ENCODE measurements at places on chromosomes 6 and 20. TPM values are rescaled to one million over a fixed set of nuclear protein-coding genes. Genes with fewer than 3 reads are reported as not detected.
A peak's percentile ranks its signal among the peaks of the same experiment; 100 is the strongest.

The FAM83C gene
- total RNA-seq: 0.25 TPM

The FAM210B gene
- total RNA-seq: 23.5 TPM

The ADAM33 gene
- 7.1 TPM for total RNA-seq

The CRYBG1 gene
- total RNA-seq: 0.74 TPM

The ZC2HC1B gene
- 0.71 TPM for total RNA-seq

The ROMO1 gene
- total RNA-seq: 254 TPM

The CALHM5 gene
- 0.24 TPM for total RNA-seq

DNA sequence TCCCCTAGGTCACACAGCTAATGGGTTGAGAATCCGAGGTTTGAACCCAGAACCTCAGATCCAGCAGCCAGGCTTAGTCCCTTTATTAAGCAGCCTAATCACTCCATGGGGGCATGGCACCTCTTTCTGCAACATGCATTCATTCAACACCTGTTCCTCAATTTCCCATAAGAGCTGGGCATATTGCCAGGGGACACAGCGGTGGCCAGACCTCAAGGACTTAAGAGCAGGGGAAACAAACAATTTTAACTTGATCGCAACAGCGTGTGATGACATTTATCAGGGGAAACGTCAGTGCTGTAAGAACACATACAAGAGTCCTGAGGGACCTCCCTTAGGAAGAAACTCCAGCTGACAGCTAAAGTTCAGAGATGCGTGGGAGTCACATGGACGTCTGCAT lies 267.4 kb upstream of the CDH4 start:
- no peak for ATAC-seq

GRCh38 chr6:144416244-144416643 lies 131.1 kb downstream of the UTRN start:
- peak; percentile 18 for ATAC-seq

- no peak for ATAC-seq
These were observed 140.7 kb downstream of the CARMIL1 start for GRCh38 chr6:25419879-25420278.

DNA sequence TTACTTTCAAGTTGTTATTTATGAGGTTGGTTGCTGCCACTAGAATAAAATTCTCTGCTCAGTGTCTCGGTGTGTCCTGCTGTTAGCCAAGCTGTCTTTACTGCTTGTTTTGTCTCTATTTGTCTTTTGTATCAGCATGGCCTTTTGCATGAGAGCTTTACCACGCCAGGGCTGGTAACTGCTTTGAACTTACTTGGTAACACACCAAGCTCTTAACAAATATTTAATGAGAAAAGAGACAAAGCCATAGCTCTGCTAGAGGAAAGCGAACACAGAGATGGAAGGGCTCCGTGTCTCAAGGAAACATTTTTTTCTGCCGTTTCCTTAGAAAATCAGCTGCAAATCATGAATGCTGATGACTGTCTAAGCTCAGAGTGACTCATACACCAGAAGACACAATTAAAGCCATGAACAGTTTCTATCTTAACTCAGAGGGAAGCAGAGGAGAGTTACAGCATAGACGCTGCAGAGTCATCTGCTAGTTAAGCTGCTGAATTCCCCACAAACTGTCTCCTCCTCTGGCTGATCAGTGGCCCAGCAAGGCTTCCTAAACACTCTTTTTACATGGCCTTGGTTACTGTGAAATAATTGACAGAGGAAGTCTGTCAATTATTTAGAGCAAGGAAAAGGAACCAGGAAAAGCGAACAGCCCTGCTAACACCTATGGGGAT lies 44.8 kb downstream of the AGPAT4 start:
- peak; percentile 95 for ATAC-seq

DNA sequence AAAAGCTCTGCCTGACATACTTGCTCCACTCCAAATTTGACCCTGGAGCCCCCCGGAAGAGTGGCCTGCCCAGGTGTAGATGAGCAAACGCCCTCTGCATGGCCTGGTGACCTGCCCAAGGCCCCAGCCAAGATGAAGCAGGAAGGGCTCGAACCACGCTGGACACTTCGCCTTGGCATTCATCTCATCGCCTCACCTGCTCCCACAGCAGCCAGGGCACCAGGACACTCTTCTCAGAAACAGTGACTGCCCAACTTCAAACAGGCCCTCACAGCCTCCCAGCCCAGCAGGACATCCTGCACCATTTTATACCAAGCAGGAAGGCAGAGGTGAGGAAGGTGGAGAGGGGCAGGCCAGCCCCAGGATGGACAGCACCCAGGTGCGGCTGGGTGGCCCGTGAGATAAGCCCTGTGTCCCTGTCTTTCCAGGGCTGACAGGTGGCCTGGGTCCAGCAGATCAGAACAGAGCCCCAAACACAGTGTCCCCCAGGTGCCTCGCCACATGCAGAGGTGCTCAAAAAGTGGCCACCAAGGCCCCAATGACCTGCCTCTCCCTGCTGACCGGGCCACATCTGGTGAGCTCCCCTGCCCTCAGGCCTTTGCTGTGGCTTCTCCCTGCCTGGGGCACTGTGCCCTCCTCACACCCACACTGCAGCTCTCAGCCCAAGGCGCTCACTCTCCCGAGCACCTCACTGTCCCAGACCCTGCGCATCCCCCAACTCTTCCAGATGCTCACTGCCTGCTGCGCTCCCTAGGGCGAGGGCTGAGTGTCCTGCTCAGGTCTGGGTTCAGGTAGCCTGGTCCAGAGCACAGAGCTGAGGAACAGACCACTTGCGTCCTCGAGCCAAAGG lies 7.2 kb downstream of the ACSS1 start:
- no peak for ATAC-seq

DNA sequence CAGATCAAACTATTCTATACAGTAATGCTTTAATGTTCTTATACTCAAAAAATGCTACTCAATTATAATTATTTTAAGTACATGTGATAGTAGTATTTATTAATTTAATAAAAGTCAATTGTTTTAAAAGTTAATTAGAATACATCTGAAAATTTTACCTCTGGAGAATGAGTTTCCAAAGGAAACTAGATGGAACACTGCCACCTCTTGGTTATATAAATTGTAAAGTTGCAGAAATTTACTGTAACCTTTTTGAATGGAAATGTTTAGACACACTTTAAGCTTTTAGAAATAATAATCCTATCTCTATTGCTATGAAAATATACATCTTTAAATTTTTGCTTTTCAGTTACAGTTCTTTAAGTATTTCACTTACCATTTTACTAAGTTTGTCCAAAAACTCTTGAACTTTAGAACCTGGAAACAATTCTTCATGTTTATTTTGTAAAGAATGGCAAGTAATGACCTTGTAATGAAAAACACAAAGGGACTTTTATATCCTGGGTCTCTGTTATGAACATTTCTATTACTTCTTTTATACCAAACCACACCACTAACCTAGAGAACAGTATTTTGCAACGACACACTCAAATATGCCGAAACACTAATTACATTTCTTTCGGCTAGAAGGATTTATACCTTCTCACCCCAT lies 10.9 kb upstream of the BMP5 start:
- no peak for ATAC-seq

DNA sequence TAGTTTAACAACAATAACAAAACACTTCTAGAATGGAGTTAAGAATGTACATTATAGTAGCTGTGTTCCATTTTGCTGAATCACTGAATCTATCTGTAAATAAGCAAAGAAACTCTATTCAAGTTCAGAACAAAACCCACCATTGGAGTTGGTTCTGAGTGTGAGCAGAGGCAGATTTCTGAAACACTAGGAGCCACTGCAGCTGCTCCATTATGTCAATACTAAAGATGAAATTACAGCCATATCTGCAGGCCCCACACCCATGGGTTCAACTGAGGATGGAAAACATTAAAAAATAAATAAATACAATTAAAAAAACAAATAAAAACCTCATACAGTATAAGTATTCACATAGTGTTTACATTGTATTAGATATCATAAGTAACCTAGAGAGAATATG lies 91.0 kb downstream of the REPS1 start:
- no peak for ATAC-seq

DNA sequence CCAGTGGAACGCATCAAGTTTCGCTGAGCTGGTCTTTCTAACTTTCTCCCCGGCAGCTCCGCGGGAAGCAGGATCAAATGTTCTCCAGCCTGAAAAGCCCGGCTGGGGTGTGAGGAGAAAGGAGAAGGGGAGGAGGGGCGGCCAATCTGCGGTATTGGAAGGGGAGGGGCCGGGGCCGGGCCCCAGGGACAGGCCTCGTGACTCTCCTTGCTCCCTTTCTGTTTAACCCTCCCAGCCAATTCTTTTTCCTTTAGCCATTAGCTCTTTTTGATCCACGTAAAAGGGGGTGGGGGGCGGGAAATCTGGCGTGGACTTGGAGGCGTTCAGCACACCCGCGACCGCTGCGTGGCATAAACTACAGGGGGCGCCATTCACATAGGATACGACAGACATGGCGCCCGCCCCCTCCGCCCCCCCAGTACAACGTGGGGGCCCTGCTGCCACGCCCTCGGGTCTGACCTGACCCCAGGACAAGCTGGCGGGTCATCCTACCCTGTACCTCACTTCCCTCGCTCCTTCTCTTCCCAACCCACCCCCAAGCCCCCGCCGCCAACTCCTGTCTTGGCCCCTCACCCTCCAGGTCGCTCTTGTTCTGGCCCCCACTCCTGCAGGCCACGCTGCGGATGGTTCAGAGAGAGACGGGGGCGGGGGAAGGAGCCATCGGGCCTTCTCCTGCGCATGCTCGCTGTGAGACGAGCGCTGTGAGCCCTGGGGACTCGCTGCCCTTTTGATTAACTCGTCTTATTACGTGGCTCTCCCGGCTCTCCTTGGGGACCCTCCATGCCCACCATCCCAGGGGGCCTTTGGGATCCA lies 7.8 kb upstream of the MDGA1 start:
- ATAC-seq: peak; percentile 86

GRCh38 chr6:113359155-113360140 lies 497.7 kb upstream of the MARCKS start:
- peak; percentile 81 for ATAC-seq

- ATAC-seq: no peak
These were observed 157.6 kb downstream of the HDGFL1 start for GRCh38 chr6:22726966-22727365.

DNA sequence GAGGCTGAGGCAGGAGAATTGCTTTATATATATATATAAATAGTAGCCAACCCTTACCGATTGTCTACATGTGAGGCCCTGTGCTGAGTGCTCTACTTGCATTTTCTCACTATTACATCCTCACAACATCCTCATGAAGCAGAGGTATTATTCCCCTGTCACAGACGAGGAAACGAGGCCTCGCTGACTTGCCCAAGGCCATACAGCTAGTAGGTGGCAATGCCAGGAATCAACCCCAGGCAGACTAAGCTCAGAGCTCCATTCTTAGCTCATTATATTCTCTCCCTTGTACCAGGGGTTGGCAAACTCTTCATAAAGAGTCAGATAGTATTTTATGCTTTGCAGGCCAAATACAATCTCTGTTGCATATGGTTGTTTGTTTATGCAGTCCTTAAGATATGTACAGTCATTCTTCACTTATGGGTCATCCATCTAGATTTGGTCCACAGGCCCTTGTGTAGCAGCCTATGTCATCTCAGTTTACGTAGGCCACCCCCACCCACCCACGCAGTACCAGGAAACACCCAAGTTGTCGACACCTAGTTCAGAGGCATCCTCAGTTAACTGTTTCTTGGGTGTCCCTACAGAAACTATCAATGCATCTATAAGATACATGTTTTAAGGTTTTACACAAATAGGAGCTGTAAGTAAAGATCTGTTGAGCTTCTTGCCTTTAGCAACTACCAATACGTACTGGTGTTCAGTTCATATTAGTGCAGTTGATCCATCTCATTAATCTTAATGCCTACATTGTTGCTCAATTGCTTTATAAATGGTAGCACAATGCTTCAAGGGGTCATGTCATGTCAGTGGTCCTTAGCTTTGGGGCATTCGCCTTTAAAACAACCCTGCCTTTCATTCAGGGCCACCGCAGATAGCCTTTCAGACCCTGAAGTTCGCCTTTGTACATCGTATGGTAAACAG lies 3.0 kb downstream of the CASS4 start:
- ATAC-seq: no peak

DNA sequence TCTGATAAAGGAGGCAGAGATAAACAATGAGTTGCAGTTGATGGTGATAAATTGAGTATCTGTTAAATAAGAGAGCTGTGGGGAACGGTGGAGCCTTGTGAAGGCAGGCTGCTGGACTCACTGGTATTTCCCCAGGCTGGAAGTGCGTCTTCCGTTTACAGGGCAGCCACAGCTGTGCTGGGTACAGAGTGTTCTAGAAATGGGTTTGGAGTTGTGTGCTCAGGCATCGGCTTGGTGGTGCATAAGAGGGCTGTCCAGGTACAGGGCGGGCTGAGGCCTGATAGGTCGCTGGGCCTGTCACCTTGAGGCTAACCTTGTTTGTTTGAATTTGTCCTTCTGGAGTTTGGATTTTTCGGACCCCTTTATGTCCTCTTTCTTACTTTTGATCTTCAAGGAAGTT lies 39.3 kb downstream of the ARID1B start:
- peak; percentile 19 for ATAC-seq

DNA sequence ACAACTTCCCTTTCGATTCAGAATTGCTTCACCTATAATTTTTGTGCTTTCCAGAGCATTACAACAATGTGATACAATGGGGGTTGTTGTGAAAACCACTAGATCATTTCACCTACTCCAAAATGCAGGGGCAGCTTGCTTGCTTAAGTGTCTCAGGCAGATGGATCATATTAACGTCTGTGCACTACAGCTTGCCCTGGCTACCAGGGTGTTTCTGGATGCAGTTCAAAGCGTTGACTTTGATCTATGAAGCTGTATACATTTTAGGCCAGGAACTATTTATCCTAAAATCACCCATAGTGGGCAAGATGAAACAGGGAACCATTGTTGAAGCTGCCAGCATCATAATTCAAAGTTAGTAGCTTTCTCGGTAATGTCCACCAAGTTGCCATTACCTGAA lies 339.5 kb upstream of the HSF2 start:
- no peak for ATAC-seq

- peak; percentile 31 for ATAC-seq
These were observed 10.4 kb downstream of the CD40 start for GRCh38 chr20:46128310-46129151.

DNA sequence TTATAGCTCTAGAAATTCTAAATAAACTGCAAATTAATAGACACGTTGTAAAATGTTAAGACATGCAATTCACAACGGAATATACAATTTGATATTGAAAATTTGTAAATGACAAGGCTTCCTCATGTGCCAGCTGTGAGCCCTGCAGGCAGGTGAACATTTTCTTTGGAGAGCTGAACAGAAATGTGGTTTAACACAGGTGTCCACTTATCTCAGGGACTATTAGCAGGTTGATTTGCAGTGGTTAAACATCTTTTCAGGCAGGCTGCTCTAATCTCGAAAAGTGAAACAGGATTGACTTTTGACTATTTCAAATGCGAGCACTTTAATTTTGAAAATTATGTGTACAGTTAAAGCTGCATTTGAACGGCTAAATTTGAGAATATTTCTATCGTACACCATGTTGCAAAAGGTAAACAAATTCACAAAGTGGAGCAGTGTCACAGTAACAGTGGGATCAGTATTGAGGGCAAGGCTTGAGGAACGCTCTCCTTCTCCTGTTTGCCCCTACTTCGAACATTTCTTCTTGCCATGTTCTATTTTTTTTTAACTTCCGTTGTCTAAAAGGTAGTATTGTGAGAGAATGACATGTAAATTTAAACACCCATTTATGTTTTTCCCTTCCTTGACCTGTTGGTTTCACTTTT lies 210.8 kb downstream of the CDKAL1 start:
- no peak for ATAC-seq

GRCh38 chr20:32467506-32468312 lies 109.6 kb downstream of the ASXL1 start:
- ATAC-seq: no peak

- peak; percentile 52 for ATAC-seq
These were observed 88.8 kb upstream of the NFATC2 start for GRCh38 chr20:51631011-51631950.

Measured in motor neuron (in vitro differentiated cells).